ENCODE measurements at places on chromosomes 1 and 21. TPM values are rescaled to one million over a fixed set of nuclear protein-coding genes. Genes with fewer than 3 reads are reported as not detected.

- no peak for DNase-seq
Measured at GRCh38 chr1:68454534-68454933, 4.8 kb upstream of the RPE65 start.

GRCh38 chr1:206678490-206678889 lies 6.2 kb upstream of the MAPKAPK2 start:
- no peak for DNase-seq

- no peak for DNase-seq
Measured at GRCh38 chr21:44354775-44355771, 1.7 kb downstream of the TRPM2 start.

- DNase-seq, result no peak
Measured at GRCh38 chr1:228684607-228685006, 50.7 kb upstream of the RHOU start.

DNA sequence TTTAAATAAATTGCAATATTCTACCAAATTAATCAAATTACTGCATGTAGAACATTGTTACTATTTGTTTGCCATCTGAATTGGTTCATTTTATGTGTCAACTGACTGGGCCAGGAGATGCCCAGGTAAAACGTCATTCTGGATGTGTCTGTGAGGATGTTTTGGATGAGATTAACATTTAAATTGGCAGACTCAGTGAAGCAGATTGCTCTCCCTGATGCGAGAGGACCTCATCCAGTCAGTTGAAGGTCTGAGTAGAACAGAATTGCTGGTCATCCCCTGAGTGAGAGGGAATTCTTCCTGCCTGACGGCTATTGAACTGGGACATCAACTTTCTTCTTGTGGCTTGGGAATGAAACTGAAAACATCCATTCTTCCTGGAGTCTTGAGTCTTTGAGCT lies 122.0 kb upstream of the GREM2 start:
- DNase-seq, result no peak

NEGR1 gene
- total RNA-seq, result 3.1 TPM

NR0B2 gene
- total RNA-seq, result not detected

TCHH gene
- not detected for total RNA-seq
